ENCODE measurements at places on chromosomes 2 and 18. TPM values are rescaled to one million over a fixed set of nuclear protein-coding genes. Genes with fewer than 3 reads are reported as not detected.

The CAPN10 gene
- 7.2 TPM for total RNA-seq

The CNRIP1 gene
- total RNA-seq: 1.9 TPM

The SCTR gene
- total RNA-seq: 0.32 TPM

The NT5DC4 gene
- total RNA-seq: not detected

The ANKRD62 gene
- not detected for total RNA-seq

The MOB1A gene
- total RNA-seq: 37.7 TPM

The SLC16A14 gene
- 2.1 TPM for total RNA-seq

The HJURP gene
- 2.5 TPM for total RNA-seq

The MATN3 gene
- not detected for total RNA-seq

The TUBB8B gene
- total RNA-seq: not detected

The ICOS gene
- total RNA-seq: not detected

The CDH19 gene
- 0.84 TPM for total RNA-seq

The BOLL gene
- total RNA-seq: not detected

The CYP27A1 gene
- 210 TPM for total RNA-seq

The STPG4 gene
- total RNA-seq: not detected

The BBS5 gene
- total RNA-seq: 3.5 TPM

The ZNF521 gene
- 0.98 TPM for total RNA-seq

The HOXD12 gene
- total RNA-seq: not detected

The FAM110C gene
- total RNA-seq: 13.1 TPM

The HIBCH gene
- 54.4 TPM for total RNA-seq

The ROCK2 gene
- 23.8 TPM for total RNA-seq

The VSNL1 gene
- total RNA-seq: 3.8 TPM

The ANO7 gene
- 1.7 TPM for total RNA-seq

The CCDC68 gene
- total RNA-seq: 6.5 TPM

The PSD4 gene
- total RNA-seq: 62.0 TPM

The SCN2A gene
- total RNA-seq: not detected

The RAB17 gene
- total RNA-seq: 62.3 TPM

The MGAT4A gene
- 14.9 TPM for total RNA-seq

The HRH4 gene
- total RNA-seq: 0.06 TPM

The METAP1D gene
- total RNA-seq: 2.4 TPM

The GRP gene
- not detected for total RNA-seq

All from right lobe of liver (tissue), 6 donors.